GM13977 (cell line): ENCODE measurements at places on chromosomes 1 and 21.

- no peak for DNase-seq
Observed at GRCh38 chr1:202658251-202658759, 51.9 kb downstream of the SYT2 start.

- peak; percentile 31 for DNase-seq
Observed at GRCh38 chr1:21668232-21668950, 766 bp downstream of the RAP1GAP start.

- no peak for DNase-seq
Observed at GRCh38 chr1:53895421-53895820, 1.4 kb downstream of the DIO1 start.

- no peak for DNase-seq
Observed at GRCh38 chr21:27586326-27586725, 619.4 kb upstream of the ADAMTS5 start.

DNA sequence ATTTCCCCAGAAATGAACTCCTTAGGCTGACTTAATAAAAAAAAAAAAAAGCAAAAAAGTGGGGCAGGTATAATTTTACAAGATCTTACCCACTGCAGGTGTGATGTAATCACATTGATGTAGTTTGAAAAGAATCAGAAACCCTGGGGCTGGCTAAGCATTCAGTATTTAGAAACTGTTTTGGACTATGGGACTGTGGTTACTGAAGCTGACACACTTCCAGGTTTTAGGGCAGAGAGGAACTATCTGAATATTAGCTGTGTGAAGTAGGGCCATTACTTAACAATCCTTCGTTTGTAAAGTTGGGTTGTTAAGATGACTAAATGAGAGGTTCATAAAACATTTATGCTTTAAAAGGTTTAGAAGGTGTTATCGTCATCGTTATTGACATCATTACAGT is 165.3 kb downstream of the FASLG start:
- DNase-seq = no peak

DNA sequence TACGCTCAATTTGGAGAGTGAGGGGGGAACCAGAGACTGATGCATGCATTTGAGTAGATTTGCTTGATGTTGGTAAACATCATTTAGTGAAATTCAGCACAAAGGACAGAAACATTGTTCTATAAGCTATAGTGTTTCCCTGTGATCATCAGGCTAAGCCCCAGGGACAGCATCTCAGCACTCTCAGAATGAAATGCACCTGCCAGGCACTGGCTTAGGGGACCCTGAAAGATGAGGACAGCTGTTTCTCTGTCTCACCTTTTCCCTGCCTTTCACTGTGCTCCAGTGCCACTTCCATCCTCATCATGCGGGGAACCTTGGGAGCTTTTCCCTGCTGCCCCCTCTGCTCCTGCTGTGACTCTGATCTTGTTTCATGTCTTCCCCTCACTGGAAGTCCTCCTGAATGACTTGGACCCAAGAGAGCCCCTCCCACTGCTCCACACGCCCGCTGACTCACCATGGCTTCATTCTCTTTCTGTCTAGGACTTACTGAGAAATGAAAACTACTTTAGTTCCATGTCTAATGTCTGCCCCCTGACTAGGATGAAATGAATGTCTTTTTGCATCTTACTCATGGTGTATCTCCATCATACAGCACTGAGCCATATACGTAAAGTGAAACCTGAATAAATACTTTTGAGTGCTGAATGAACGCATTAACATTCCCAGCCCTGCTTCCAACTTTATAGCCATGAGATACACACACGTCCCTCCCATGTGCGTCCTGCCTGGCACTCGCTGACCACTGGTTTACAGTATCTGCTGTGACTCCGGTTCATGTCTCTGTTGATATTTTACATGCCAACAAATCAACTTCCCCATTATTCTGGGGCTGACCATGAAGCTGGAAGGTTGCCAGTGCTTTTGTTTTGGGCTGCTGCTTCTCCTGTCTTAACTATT is 182.0 kb downstream of the PCP4 start:
- no peak for DNase-seq

DNA sequence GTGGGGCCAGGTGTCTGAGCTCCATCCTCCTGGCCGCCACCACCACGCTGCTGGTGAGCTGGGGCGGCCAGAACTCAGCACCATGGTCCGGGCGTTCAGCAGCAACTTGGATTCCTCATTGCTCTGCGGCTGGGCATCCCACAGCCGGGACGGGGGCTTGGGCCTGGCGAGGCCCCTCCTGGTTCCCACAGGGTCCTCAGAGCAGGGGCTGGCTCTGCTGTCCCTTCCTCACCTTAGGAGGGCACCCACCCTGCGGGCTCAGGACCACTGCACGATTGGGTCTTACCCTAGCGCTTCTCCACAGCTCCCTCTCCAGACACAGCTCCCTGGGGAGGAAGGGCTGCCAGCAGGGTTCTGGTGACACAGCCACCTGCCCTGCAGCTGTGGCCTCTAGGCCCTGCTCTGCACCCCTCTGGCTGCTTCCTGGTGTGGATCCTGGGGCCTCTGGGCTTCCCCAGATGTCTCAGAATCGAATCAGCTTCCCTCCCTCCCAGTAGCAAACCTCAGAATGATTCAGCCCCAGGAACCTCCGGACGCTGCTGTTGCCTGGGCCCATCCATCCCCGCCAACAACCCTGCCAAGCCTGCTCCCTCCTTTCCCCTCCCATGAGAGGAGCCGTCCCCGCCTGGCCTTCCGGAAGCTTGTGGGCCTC is 25.0 kb downstream of the CRYAA start:
- DNase-seq = no peak

DNA sequence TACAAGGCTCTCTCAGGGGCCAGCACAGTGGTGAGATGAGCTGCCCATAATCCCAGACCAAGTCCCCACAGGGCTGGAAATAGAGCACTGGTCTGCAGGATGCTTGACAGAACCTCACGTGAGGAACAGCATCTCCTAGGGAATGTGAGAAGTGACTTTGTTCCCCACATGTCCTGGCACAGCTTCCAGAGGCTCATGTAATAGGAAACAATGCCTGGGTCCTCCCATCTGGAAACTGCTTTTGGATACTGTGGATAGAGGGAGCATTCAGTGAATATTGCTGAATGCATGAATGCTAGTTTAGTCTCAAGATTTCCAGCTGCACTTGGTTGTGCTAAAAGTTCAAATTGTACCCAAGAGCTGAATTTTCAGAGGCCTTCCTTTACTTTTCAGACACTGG is 146.2 kb downstream of the TNR start:
- no peak for DNase-seq

DNA sequence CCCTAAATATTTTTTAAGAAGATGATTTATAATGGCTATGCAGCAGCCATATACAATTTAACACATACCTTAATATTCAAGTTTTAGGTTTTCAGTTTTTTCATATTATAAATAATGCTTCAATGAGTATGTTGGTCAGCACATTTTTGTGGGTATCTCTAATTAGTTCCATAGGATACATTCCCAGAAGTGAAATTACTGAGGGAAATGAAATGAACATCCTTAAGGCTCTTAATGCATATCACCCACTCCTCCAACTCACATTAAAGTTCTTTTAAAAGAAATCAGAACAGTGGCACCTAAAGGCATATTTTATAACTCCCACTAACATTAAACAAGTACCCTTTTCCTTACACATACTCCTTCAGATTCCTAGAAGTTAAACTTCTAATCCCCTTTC is 56.1 kb downstream of the EYA3 start:
- DNase-seq = no peak

DNA sequence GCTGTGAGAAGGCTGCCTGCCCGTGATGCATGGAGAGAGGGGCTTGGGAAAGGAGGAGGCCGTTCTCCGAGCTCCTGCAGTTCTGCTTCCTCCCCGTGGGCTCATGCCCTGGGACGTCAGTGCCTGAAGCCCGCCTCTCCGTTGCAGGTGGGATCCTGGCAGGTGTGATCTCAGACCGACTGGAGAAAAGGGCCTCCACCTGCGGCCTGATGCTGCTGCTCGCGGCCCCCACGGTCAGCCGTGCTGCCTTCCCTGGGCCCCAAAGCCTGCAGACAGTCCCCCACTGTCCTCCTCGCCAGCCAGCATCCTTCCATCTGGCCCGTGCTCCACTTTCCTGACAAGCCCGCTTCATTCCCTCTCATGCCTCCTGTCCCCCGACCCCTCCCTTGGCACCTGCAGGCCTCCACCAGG is 50.9 kb downstream of the SLC37A1 start:
- no peak for DNase-seq
